Endothelial cell of umbilical vein (primary cell): ENCODE measurements at places on chromosomes 5 and 9. TPM values are rescaled to one million over a fixed set of nuclear protein-coding genes. Genes with fewer than 3 reads are reported as not detected.

Gene SAXO1
- not detected in 2 replicates for total RNA-seq

DNA sequence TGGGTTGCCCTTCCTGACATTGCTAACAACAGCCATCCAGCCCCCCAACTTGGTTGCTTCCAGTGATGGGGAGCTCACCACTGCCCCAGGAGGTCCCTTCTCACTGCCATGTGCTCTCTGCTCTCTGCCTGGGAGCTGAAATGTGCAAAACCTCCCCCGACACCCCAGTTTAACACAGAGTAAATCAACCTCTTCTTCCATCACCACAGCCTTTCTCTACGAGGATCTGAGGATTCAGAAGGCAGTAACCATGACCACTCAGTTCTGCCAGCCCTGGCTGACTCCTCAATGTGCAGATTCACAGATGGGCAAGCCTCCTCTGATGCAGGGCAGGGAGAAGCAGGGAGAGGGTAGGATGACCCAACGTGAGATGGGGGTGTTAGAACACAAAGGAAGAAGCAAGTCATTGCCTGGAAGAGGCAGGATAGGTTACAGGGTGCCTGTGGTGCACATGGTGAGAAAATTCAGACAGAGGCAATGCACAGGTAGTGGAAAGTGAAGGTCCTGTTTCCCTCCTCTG, 185.0 kb downstream of the DAB2IP start:
- no peak for DNase-seq

- no peak for DNase-seq
These were observed 11.2 kb upstream of the COL5A1 start for GRCh38 chr9:134630393-134630790.

DNA sequence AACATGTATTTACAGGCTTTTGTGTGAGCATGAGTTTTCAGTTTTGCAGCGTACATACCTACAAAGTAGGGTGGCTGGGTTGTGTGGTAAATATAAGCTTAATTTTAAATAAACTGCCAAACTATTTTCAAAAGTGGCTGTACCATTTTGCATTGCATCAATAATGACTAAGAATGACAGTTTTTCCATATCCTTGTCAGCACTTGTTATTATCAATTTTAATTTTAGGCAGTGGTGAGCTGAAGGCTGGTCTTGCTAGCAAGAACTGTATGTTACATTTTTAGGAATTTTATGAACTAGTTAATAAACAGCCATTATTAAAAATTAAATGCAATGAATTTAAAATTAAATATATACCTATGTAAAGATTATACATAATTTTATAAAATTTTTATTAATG, 6.6 kb downstream of the SNX2 start:
- DNase-seq: no peak

DNA sequence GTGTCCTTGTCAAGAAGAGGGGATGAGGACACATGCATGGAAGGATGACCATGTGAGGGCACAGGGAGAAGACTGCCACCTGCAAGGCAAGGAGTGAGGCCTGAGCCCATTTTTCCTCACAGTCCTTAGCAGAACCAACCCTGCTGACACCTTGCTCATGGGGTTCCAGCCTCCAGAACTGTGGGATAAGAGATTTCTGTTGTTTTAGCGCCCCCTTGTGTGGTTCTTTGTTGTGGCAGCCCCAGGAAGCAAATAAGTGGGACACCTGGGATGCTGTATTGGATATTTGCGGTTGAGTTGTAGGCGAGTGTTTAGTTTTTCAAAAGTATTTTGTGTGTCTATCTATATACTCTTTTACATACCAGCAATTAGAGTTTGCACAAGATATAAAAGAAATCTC, 206.4 kb downstream of the NXNL2 start:
- DNase-seq: no peak

- peak; percentile 17 for DNase-seq
These were observed 5.8 kb upstream of the BICD2 start for GRCh38 chr9:92770360-92770995.

DNA sequence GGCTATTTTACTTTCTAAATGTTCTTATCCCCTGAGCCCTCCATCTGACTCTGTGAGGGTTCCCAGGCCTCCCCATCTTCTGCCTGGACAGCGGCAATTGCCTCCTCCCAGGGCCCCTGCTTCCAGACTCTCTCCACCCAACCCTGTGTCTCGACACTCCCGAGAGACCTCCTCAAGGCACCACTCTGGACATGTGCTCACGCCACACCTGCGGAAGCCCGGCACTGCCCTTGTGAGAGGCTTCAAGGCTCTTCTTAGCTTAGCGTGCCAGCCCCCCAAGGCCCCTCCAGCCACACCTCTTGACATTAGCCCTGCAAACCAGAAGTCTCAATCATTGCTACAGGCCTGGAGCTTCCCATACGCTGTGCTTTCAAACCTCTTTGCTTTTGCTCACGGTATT, 124.1 kb downstream of the CRB2 start:
- DNase-seq: no peak

Gene HCN1
- not detected in 2 replicates for total RNA-seq

Gene INSL4
- not detected in 2 replicates for total RNA-seq

GRCh38 chr9:33229359-33230114, 10.4 kb upstream of the SPINK4 start:
- DNase-seq: no peak

- DNase-seq: no peak
These were observed 49.8 kb upstream of the AFAP1L1 start for GRCh38 chr5:149221731-149222342.

Gene PANK3
- 77.0 and 78.8 TPM in 2 replicates for total RNA-seq

DNA sequence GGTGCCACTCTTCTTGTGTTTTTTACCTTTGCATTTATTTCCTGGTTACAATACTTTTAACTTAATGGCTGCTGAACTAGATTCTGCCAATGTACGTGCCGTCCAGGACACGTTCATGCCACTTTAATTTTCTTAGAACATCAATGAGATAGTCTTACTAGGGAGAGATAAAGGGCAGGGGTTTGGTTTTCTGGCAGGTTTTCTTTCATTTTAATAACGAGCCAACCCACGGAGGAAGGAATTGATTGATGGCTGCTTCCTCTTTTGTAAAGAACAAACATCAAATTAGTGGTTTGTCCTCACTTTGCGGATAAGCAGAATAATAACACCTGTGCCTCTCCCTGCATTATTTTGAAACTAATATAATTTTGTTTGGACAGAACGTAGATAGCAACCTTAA, 135.7 kb downstream of the DOCK8 start:
- DNase-seq: no peak

Gene SMIM33
- not detected in 2 replicates for total RNA-seq

Gene STPG3
- total RNA-seq: not detected in 2 replicates

DNA sequence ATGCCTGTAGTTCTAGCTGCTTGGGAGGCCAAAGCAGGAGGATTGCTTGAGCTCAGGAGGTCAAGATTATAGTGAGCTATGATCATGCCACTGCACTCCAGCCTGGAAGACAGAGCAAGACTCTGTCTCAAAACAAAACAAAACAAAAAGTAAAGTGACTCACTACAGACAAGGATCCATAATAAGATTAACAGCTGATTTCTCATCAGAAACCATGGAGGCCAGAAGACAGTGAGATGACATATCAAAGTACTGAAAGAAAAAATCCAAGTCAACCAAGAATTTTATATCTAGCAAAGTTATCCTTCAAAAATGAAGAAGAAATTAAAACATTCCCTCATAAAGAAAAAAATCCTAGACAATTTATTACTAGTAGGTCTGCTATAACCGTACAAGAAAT, 69.4 kb upstream of the ZBTB43 start:
- DNase-seq: no peak

DNA sequence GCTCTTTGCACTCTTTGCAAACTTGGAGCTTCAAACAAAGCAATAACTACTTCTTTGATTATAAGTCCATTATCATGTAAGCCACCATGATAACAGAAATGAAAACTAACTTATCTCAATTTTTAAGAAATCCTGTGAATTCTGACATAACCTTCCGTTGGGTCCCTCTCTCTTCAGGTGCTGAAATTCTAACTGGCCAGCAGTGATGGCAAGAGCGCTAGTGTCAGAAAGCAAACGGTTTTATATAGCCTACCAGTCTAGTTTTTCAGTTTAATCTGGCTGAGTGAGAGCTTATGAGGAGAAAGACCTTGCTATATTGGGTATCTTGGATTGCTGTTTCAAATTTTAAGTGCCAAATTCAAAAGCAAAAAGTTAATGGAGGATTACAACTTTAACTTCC, 13.4 kb downstream of the NFIB start:
- no peak for DNase-seq

DNA sequence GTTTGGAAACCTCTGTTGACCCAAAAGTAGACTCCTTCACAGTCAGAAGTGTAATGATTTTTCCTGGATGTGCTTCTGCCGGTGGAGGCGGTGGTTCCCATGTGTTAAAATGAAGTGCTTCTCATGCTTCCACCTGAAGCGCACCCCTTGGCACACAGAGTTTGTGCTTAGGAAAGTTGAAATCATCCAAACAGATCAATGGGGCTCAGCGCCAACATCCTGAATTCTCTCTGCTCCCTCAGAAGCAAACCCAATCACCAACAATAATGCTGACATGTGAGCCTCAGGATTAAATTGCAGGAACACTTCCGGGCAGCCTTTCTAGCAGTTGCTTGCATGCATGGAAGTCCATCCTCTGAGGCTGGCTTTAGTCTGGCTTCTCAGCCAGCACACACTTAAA, 71.0 kb downstream of the MED10 start:
- no peak for DNase-seq

- no peak for DNase-seq
These were observed 103.7 kb downstream of the ARL15 start for GRCh38 chr5:54206580-54207229.

Gene ECM2
- not detected in 2 replicates for total RNA-seq

- DNase-seq: peak; percentile 84
These were observed 143.6 kb downstream of the BNC2 start for GRCh38 chr9:16726718-16727451.

GRCh38 chr5:40681363-40682153, 1.8 kb downstream of the PTGER4 start:
- peak; percentile 60 for DNase-seq

- no peak for DNase-seq
These were observed 150.6 kb downstream of the ADCY2 start for GRCh38 chr5:7546555-7546954.

DNA sequence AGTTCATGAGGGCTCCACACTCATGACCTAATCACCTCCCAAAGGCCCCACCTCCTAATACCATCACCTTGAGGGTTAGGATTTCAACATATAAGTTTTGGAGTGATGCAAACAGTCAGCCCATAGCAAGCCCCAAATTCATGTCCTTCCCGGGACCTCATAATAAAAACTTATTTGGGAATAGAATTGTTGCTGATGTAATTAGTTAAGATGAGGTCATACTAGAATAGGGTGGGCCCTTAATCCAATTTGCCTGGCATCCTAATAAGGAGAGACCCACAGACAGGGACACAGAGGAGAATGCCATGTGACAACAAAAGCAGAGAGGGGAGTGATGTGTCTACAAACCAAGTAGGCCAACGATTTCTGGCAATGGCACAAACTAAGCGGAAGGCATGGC, 347.1 kb downstream of the ARHGEF28 start:
- DNase-seq: no peak

DNA sequence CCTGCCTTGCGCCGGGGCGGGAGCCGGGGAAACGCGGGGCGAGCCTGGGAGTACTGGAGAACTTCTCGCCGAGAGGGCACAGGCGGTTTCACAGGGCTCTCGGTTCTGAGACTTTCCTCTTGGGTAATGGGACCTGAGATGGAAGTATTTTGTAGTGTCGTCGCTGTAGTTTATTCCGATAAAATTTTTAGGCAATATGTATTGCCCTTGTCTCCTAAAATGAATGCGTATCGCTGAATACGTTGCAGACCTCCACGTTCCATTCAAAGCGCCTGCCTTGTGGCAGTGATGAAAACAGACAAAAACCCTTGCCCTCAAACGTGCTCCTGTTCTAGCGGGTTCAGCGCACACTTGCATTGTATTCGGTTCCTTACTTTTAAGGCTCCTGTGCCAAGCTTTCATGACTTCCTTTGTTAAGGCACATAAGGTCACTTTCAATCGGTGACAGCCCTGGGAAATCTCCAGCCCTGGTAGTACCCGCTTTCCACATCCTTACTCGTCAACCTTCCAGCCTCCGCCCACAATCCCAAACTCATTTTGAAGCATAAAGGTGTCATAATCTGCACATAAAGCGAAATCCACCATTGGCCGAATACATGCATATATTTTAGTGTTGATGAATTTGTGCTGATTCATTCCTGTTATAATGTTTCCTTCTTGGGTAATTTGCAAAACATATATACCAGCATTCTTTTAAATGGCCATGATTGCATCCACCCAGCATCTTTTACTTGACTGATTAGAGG, 694 bp downstream of the RMI1 start:
- peak; percentile 64 for DNase-seq

DNA sequence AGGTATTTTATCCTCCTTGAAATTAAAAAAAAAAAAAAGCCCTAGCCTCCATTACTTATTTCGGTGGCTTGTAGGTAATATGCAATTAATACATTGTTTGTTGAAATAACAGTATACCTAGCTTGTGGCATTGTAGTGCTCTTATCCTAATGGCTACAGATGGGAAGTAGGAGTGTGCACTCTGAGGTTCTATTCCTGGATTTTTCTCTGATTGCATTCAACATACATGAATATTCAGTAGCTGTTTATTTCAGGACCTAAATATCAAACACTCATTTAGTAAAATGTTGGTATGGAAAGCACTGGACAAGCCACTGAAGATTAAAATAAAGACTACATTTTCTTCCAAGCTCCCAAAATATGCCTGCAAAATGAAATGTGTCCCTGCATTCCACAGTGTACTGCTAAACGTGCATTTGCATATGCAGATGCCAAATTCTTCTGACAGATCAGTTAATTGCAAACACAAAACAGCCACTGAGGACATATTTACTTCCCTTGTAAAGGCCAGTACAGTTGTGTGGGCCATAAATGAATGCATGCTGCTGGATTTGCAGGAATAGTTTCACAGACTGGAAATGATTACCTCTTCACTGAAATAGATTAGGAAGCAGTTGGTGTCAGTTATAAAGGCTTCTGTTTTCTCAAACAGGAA, 826.1 kb downstream of the PRELID2 start:
- no peak for DNase-seq

- DNase-seq: peak; percentile 35
These were observed 21.1 kb upstream of the ISCA1 start for GRCh38 chr9:86303316-86303975.
